ENCODE measurements at places on chromosomes 1 and 21. TPM values are rescaled to one million over a fixed set of nuclear protein-coding genes. Genes with fewer than 3 reads are reported as not detected.

LRRC71 gene
- total RNA-seq: not detected

NIBAN1 gene
- 3.1 TPM for total RNA-seq

SELENBP1 gene
- 8.6 TPM for total RNA-seq

TMCC2 gene
- 4.3 TPM for total RNA-seq

PLA2G5 gene
- not detected for total RNA-seq

DNASE2B gene
- not detected for total RNA-seq

HP1BP3 gene
- total RNA-seq: 96.0 TPM

PIGM gene
- 2.3 TPM for total RNA-seq

KCNQ4 gene
- total RNA-seq: not detected

PCP4L1 gene
- 1.3 TPM for total RNA-seq

KRTAP11-1 gene
- total RNA-seq: not detected

FCN3 gene
- 2.2 TPM for total RNA-seq

TIE1 gene
- not detected for total RNA-seq

FAM110D gene
- total RNA-seq: not detected

IGSF5 gene
- not detected for total RNA-seq

SYTL1 gene
- 96.0 TPM for total RNA-seq

PALMD gene
- total RNA-seq: 13.6 TPM

C1orf87 gene
- not detected for total RNA-seq

All from airway epithelial cell (primary cell).